NCI-H187 treated with DMSO at 0.1 percent for 48 hours (cell line): ENCODE measurements at places on chromosomes 3 and 15.
A peak's percentile ranks its signal among the peaks of the same experiment; 100 is the strongest.

DNA sequence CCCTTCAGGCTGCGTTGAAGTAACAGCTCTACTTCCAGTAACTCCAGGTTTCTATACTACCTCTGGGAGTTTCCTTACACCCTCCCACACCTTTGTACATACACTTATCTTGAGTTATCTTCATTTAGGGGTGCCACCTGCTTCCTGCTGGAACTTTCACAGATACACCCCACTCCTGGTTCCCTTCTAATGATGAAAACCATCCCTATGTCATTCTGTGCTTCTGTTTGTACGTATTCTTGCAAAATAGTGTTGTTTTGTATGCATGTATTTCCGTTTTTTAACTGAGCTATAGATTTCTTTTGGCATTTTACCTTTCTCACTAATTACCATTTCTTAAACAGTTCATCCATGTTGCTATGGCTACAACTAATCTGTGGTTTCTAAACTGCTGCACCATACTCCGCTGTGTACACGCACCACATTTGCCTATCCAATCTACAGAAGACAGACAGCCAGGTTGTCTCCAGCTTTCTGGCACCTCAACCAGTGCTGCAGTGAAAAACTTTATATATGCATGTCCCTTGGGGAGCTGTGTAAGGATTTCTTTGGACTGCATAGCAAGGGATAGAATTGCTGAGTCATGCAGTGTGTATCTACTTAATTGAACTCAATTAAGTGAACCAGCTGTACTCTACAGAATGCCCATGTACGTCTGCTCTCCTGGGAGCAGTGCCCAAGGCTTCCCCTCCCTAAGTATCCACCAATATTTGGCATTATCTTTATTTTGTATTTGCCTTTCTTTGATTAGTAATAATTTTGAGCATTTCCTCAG, 61.4 kb upstream of the ST8SIA2 start:
- no peak for DNase-seq

DNA sequence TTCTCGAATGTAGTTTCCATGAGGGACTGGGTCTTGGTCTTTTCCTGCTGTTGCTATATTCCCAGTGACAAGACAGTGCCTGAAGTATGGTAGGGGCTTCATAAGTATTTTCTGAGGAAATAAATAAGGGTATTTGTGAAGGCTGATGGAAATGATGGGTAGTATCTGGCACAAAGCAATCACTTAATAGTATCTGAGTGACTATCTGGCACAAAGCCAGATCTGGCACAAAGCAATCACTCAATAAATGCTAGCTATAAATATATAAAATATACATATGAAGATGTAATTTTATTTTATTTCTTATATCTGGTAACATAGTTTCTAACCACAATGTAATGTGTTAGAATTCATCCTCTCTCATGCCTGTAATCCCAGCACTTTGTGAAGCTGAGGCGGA, 20.7 kb upstream of the PROK2 start:
- DNase-seq, result no peak

GRCh38 chr3:102122527-102122926, 273.2 kb downstream of the NFKBIZ start:
- DNase-seq, result no peak

DNA sequence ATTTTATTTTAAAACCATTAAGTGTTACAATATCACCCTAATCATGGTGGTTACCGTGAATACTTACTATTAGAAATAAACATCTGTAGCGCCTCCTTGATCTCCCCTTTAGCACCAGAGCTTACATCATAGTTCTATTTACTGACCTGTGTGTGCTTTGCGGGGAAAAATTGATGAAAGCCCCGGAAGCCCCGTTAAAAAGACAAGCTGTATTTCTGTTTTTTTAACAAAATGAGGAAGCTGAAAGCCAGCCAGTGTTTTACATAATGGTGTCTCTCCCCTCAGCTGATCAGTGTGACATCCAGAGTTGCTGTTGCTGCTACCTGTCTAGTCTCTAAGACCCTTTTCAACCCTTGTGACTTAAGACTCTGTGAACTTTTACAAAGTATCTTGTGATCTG, 100.8 kb downstream of the OPA1 start:
- DNase-seq, result no peak

- DNase-seq, result no peak
These were observed 386.8 kb downstream of the TBC1D5 start for GRCh38 chr3:17355591-17355990.

DNA sequence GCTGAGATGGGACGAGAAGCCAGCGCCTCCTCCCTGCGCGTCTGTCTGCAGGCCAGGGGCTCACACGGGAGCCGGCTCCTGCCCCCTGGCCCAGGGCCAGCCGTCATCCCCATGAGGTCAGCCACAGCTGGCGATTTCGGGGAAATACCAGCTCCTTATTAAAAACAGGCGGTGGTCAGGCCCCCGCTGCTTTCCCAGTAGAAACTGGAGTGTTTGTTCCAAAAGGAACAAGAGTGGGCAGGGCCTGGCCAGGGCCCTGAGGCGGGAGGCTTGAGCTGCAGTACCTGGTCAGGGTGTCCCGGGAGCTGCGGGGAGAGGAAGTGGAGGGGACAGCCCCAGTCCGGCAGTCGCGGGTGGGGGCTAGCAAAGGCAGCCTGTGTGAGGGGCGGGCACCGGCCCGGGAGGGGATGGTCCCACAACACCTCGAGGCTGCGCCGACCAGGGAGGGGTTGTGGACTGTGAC, 17.8 kb downstream of the MYL3 start:
- DNase-seq, result no peak

GRCh38 chr3:29426302-29427226, 145.7 kb downstream of the RBMS3 start:
- DNase-seq, result peak; percentile 28
